ENCODE measurements at places on chromosomes 12 and 14.

DNA sequence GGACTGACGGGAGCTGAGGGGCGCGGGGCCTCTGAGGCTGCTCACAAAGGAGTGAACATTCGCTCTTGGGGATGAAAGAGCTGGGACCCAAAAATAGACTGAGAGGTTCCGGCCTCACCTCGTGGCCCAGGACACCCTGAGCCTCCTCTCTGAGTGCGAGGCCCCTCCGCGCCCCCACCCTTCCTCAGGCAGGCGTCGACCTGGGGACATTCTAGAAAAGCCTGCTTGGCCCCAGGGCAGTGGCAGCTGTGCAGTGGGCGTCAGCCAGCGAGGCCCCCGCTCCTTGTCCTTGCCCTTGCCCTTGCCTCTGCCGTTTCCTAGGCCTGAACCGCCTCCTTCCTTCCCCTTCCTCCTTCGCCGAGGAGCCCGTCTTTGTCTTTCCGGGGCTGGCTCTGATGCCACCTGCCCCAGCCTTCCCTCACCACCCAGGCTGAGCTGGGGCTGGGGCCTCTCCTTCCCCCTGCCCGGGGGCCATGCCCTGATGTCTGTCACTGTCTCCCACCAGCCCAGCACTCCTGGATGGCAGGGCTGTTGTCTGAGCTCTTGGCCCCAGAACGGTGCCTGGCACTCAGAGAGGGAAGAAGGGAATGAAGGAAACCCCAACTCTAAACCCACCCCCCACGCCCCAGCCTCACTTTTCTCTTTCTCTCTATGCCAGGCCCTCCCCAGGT lies 208.2 kb upstream of the RTL1 start:
- DNase-seq = no peak

- DNase-seq = peak; percentile 79
Measured at GRCh38 chr12:54428050-54429013, 9.3 kb upstream of the ITGA5 start.

DNA sequence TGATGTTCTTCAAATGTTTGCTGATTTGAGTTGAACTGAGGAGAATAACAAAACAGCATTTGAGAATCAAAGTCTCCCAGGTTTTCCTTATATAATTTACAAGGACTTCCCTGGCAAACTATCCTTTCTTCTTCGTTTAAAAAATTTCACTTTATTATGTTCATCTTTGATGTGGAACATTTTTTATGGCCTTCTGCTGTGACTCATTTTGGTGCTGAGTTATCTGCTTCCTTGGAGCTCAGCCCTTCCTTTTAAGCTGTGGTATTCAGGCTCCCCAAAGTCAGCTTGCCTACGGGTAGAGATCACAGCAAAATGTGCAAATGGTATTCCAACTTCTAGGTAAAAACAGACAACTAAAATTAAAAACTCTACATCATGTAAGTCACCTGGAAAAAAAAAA lies 1.4 kb upstream of the ANO4 start:
- peak; percentile 65 for DNase-seq

DNA sequence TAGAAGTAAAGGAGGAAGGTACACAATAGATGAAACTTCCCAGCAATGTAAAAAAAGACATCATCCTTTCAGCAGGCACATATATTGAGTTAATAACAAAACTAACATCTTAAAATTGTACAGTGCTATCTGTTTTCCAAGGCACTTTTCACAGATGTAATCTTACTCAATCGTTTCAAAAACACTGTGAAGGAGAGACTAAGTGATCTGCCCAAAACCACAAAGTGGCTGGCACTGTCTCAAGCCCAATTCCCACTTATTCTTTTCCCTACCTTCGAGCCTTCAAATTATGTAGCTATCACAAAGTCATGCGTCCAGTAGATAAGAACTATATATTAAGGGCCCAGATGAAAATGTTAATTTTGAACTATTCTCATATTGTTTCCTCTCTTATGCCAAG lies 193.6 kb upstream of the RASSF8 start:
- peak; percentile 24 for DNase-seq

DNA sequence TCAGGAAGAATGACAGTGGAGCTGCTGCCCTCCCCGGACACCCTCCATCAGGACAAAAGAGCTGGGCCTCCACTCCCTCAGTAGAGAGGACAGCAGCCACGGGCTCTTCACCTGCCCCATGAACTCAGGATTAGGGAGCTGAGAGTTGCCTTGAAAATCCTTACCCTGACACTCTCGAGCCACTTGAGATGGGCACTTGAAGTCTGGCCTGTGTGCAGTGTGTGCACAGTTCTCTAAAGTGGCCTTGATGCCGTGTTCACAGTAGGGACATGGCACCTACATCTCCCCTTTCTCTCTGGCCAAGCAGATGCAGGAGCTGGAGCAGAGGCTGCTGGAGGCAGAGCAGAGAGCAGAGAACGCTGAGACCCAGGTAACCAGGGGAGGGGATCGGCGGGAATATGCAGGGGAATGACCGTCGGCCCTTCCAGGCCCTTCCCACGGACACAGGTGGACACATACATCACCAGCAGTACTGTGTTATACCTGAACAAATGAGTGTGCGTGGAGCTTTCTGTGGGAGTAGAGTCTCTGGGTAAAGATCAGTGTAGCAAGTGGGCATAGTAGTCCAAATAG lies 22.5 kb downstream of the PLEKHH1 start:
- DNase-seq = no peak

DNA sequence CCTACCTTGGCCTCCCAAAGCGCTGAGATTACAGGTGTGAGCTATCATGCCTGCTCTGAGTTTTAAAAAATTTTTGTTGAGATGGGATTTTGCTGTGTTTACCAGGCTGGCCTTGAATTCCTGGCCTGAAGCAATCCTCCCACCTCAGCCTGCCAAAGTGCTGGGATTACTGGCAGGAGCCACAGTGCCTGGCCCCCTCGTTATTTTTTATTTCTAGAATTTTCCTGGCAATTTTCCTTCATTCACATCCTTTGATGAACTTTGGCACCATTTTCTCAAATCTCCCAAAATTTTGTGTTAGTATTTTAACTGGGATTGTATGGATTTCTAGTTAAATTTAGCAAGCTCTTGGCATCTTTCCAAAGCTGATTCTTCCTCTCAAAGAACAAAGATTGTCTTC lies 24.6 kb upstream of the SCARB1 start:
- DNase-seq = no peak

DNA sequence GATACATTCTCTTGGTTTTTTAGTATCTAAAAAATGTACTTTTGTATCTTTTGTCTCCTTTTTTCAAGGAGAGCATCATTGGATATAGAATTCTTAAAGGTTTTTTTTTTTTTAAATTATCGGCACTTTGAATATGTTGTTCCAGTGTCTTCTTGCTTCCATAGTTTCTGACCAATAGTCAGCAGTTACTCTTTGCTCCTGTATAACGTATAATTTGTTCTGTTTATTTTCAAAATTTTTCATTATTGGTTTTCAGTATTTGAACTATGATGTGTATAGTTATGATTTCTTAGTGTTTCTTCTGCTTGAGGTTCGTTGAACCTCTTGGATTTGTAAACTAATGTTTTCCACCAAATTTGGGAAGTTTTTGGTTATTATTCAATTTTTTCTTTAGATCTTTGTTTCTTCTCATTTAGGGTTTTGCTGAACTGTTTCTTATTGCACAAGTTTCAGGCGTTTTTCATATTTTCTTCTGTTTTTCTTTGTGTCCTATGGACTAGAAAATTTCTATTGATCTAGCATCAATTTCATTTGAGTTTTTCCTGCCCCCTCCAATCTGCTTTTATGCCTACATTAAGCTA lies 93.9 kb downstream of the PLBD1 start:
- peak; percentile 20 for DNase-seq

- peak; percentile 23 for DNase-seq
Measured at GRCh38 chr12:75868501-75868900, 163.1 kb downstream of the PHLDA1 start.

GRCh38 chr12:67430708-67431335 lies 161.7 kb downstream of the CAND1 start:
- no peak for DNase-seq

DNA sequence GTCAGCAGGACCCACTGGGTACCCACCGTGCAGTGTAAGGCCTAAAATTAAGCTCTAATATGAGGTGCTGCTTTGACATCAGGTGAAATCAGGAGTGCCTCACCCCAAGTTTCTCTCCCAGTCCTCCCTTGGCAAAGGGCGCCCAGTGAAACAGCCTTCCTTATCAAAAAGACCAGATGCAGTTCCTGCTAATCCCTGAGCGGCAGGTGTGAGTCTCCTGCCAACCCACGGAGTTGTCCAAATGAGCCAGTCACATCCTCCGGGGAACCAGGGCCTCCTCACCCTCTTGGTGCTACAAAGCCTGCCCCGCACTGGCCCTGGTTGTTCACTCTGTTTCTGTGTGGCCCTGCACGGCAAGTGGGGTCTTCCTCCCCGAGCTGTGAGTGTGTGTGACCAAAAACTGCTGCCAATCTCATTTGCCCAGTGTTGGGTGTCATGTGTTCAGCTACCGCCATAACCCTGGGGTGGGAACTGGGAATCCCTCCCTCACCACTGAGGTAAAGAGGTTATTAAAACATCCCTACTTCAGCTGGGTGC lies 20.2 kb upstream of the P2RX4 start:
- peak; percentile 33 for DNase-seq

DNA sequence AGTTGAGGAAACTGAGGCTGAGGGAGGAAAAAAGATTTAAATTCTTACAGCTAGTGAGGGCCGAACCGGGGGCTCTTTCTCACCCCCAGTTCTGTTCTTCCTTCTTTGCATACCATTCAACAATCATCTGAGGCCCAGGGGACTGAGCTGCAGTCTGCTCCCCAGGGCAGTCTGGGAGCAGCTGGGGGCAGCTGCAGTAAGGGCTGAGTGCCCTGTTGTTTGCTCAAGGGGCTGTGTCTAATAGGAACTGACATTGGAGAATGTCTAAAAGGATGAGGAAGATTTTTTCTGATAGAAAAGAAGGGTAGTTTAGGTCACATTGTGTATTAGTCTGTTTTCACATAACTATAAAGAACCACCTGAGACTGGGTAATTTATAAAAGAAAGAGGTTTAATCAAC lies 42.2 kb downstream of the SLC17A8 start:
- DNase-seq = no peak

- no peak for DNase-seq
Measured at GRCh38 chr14:105702275-105702817, 176.0 kb downstream of the TMEM121 start.

- DNase-seq = no peak
Measured at GRCh38 chr12:127750076-127750840, 516.7 kb upstream of the TMEM132C start.

DNA sequence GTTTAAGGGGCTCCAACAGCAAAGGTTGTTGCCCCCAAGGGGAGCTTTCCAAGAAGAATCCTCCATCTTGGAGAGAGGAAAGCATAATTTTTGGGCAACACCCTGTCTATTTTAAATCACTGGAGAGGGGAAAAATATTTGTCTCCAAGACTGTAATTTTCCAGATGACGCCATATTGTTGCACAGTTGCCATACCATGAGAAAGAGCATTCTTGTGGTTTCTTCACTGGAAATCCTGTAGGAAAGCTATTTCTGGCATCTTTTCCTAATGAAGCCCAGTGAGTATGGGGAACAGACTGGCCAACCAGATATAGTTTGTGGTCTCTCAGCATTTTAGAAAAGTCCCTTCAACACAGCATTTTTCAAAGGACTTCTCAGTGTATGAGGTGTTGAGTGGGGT lies 88.1 kb upstream of the MANSC4 start:
- DNase-seq = peak; percentile 63

DNA sequence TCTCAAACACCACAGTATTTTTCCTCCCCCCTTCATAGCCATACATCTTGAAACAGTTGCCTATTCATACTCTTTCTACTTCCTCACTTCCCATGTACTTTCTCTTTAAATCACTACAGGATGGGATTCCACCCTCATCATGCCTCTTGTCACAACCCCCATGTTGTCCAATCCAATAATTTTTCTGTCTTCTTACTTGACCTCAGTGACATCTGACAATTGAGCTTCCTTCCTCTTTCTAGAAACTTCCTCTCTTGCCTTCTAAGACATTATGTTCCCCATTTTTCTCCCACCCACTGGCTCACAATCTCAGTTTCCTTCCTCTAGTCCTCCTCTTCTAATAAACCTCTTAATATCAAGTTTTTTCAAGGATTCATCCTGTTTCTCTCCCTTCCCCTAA lies 5.3 kb downstream of the C2CD5 start:
- DNase-seq = no peak

GRCh38 chr12:3418609-3419390 lies 72.2 kb upstream of the PRMT8 start:
- DNase-seq = no peak

DNA sequence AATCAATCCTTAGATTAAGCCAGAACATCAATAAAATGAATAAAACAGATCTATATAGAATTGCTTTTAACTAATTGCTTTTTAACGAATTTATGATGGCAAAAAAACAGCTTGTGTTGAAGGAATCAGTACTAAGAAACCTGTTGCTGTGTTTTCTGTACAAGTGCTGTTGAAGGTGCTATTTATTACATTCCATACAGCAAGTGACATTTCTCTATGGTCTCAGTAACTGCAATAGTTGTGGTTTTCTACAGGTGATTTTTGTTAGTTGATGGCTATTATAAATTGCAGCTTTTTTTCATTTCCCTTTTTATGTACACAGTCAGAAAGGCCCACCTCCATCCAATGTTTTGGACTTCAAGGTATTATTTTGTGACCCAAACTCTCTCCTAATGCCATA lies 56.6 kb downstream of the SLC2A13 start:
- no peak for DNase-seq

- peak; percentile 82 for DNase-seq
Measured at GRCh38 chr12:82874945-82875344, 188.2 kb downstream of the TMTC2 start.

DNA sequence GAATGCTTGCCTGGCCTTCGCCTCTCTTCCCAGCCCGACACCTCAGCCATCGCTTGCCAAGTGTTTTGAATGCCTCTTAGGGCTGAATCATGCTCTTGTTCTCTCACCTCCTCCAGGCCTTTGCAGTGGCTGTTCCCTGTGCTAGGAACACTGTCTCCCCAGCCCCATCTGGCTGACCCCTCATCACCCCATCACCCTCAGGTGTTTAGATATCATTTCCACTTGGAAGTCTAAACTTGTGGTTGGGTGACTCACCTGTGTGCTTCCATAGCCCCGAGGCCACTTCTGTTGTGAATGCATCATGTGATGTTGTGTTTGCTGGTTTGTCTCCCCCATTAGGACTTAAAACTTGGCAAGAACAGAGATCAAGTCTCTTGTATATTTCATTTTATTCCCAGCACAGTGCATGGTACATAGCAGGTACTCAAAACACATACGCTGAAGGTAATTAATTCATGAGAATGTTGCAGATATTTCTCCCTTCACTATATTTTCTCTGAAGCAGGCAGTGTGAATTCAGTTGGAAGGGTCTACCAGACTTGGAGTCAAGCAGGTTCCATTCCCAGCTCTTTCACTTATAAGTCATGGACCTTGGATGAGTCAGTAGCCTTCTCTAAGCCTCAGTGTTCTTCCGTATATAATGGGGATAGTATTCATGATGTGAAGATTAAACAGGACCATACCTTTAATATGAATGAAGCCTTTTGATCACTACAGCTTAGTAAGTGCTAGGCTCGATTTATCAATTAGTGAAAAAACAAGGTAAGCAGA lies 67.8 kb downstream of the HRK start:
- DNase-seq = peak; percentile 20
